Midbrain (tissue), 1 donor: ENCODE measurements at places on chromosomes 16 and 17.

- peak; percentile 52 for DNase-seq
These were observed 15.0 kb downstream of the TRPV1 start for GRCh38 chr17:3594051-3594800.

DNA sequence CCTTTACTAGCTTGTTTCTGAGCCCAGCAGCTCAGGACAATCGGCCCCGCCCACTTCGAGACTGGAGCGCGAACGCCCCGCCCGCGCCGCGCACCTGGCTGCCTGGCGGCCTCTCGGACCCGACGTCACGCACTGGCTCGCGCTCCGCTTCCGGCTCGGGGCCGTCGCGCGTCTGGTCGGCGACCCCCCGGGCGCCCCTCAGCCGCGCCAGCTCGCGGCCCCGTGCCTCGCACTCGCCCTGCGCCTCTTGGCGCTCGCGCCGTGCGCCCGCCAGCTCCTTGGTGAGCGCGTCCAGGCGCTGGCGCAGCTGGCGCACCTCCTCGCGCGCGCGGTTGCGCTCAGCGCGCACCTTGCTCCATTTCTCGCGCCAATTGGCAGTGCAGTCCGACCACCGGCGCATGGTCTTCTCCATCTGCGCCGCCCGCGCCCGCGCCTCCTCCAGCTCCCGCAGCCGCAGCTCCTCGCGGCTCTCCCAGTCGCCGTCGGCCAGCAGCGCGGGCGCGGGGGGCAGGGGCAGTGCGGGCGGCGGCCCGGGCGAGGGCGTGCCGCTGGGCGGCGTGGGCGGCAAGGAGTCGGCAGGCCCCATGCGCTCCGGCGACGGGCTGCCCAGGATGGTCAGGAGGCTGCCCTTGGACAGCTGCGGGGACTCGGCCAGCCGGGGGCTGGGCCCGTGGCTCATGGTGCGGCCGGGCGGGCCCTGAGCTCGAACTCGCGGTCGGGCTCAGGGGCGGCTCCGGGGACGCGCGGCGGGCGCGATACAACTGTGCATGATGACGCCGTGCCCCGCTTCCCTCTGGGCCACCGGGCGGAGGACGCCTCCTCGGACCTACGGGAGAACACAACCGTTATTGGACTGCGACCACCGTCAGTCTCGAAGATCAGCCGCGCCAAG, 7.6 kb downstream of the CCDC102A start:
- no peak for DNase-seq

DNA sequence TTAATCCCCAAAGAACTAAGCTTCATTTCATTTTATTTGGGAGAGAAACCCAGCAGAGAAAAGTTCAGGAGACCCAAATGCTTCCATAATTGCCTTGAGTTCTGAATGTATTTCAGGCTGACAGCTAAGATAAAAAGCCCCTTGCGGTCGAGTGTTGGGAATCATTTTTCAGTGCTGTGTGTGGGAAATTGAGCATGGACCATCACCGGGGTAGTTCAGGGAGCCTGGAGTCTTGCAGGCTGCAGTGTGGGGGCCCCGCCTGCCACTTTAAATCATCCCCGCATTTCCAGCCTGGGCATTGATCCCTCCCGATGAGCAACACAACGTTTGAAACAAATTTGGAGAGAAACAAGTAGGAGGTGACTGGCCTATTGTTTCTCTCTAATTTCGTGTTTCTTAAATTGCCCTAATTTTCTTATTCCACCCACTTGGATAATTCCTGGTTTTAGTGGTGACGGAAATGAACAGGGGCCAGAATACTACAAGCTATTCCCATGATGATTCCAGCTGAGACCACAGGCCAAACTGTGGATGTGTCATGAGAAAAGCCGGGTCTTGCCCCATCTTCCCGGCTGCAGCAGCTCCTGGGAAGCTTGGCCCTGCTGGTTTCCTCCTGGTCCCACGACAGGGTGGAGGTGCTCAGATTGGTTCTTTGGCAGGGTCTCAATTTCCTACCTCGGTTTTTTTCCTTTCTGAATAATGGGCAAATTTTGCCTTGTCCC, 75.1 kb downstream of the FOXL1 start:
- no peak for DNase-seq

DNA sequence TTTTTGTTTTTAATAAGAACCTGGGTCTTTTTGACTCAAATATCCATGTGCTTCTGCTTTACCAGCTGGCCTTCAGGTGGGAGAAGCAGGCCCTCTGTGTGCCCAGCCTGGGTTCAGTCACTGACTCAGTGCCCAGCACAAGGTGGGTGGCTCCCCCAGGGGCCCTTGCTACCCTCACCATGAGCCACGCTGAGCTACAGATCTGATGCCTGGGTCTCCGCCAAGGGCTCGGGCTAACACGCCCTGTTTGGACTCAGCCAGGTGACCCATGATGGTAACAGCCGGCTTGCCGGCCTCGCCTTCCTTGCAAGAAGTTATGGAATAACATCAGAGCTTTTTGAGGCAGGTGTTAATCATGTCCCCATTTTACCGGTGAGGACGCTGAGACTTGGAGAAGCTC, 109.5 kb upstream of the NLRP1 start:
- DNase-seq, result no peak

- peak; percentile 28 for DNase-seq
These were observed 103.9 kb upstream of the SEC14L1 start for GRCh38 chr17:77036841-77037381.

GRCh38 chr17:62045109-62045508, 20.0 kb downstream of the MED13 start:
- DNase-seq, result no peak
